ENCODE measurements at places on chromosomes 2 and 18.

GRCh38 chr2:102698369-102699111 is 63.3 kb upstream of the TMEM182 start:
- H3K36me3 ChIP-seq = no peaks in the 10 kb centered on the region
- no peak overlapping the region for H3K27ac ChIP-seq
- ATAC-seq = no peak
- H3K4me1 ChIP-seq = no peaks in the 10 kb centered on the region

- H3K27me3 ChIP-seq = no peaks in the 10 kb centered on the region
- no peaks in the 10 kb centered on the region for H3K36me3 ChIP-seq
- no peak overlapping the region for H3K4me3 ChIP-seq
These were observed 7.3 kb downstream of the CAPN10 start for GRCh38 chr2:240593703-240594451.

DNA sequence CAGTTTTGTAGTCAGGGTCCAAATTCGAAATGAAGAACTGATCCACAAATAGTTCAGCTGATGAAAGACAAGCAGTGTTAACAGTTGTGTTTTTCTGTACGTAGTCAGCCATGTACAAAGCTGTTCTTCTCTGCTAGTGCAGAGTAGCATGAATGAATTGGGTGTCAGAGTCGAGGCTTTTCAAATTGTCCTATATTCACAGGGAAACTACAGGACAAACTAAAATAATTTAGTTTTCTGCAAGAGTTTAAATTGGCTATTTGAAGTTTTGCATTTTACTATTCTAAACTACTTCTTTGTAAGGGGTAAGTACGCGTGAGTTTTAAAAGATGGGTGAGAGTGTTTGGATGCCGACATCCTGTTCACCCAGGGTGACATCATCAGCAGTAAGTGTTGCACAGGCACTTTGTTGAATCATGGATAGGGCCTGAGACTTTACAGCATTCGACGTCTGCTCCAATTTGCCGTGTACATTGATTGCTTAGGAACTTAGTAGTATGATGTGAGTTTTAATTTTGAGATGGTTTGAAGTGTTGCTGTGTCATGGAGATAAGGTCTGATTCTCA is 147.2 kb upstream of the NFATC1 start:
- peaks cover 9% of the 10 kb centered on the region for H3K36me3 ChIP-seq
- no peak overlapping the region for H3K27ac ChIP-seq
- H3K4me3 ChIP-seq = no peak overlapping the region
- no peak for ATAC-seq
- H3K27me3 ChIP-seq = no peaks in the 10 kb centered on the region

DNA sequence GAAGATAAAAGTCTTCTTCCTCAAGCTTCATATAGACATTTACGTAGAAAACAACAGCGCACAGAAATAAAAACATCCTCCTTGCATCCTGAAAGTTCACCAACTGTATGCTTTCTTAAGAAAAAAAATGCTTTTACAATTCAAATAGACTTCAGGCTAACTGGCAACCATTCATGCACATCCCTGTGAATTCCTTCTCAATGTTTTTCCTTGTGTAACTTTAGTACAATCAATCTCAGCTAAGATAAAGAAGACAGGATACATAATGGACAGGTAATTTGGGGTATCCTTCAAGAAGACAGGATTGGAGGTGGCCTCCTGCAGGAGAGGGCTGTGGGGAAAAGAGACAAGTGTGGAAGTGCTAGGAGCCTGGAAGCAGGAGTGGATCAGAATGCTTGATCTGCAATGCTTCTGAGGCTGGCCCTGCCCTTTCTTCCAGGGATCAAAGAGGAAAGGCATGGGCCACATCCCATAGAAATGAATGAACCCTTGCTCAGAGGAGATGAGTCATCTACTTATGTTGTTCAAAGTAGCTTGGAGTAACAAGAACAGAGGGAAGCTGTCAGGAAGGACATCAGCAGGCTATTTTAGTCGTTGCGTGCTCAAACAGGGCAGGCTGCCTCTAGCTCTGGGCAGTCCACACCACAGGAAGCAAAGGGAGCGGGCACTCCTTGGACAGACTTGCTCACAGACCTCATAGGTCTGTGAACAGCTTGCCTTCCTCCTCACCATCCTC is 126.6 kb downstream of the TMEM131 start:
- no peak overlapping the region for H3K4me3 ChIP-seq
- H3K4me1 ChIP-seq = peaks cover 48% of the 10 kb centered on the region
- ATAC-seq = peak; percentile 58
- H3K27me3 ChIP-seq = no peaks in the 10 kb centered on the region
- no peak overlapping the region for H3K27ac ChIP-seq

- H3K4me3 ChIP-seq = no peak overlapping the region
- H3K27ac ChIP-seq = no peak overlapping the region
- H3K4me1 ChIP-seq = no peaks in the 10 kb centered on the region
- H3K27me3 ChIP-seq = no peaks in the 10 kb centered on the region
- H3K36me3 ChIP-seq = no peaks in the 10 kb centered on the region
These were observed 26.8 kb downstream of the MBOAT2 start for GRCh38 chr2:8976442-8977259.

- no peak for ATAC-seq
- no peak overlapping the region for H3K27ac ChIP-seq
- no peaks in the 10 kb centered on the region for H3K36me3 ChIP-seq
- H3K4me3 ChIP-seq = no peak overlapping the region
- no peaks in the 10 kb centered on the region for H3K27me3 ChIP-seq
- no peaks in the 10 kb centered on the region for H3K4me1 ChIP-seq
These were observed 16.0 kb upstream of the CHRNA1 start for GRCh38 chr2:174780191-174780840.

- H3K4me1 ChIP-seq = no peaks in the 10 kb centered on the region
- no peak for ATAC-seq
- H3K36me3 ChIP-seq = no peaks in the 10 kb centered on the region
- H3K4me3 ChIP-seq = no peak overlapping the region
These were observed 6.1 kb upstream of the SALL3 start for GRCh38 chr18:78973357-78974083.

GRCh38 chr2:177161741-177162460 is 50.7 kb upstream of the HNRNPA3 start:
- no peaks in the 10 kb centered on the region for H3K36me3 ChIP-seq
- no peak for ATAC-seq
- H3K27me3 ChIP-seq = no peaks in the 10 kb centered on the region
- H3K4me3 ChIP-seq = no peak overlapping the region
- H3K4me1 ChIP-seq = peaks cover 3% of the 10 kb centered on the region

- no peak for ATAC-seq
- H3K4me1 ChIP-seq = peaks cover 6% of the 10 kb centered on the region
- no peak overlapping the region for H3K27ac ChIP-seq
- H3K4me3 ChIP-seq = no peak overlapping the region
These were observed 229.9 kb downstream of the TTC32 start for GRCh38 chr2:19671916-19672315.

GRCh38 chr2:202335791-202336467 is 40.2 kb upstream of the BMPR2 start:
- H3K27me3 ChIP-seq = no peaks in the 10 kb centered on the region
- no peak overlapping the region for H3K4me3 ChIP-seq
- H3K27ac ChIP-seq = no peak overlapping the region
- no peak for ATAC-seq

DNA sequence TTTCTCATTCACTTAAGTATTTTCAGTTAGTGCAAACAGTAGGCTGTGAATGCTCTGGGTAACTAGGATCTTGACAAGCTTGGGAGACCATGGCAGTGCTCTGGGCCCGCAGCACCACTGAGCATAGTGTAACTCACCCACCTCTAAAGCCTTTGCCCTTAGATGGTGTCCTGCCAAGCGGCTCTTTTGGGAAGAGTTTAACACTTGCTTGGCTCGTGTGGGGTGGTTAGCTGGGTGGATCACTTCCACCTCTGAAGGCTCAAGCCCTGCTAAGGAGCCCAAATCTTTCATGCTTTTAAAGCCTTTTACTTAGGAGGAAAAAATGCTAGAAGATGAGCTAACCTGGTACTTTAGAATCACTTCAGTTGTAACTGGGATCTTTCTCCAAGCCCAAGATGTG is 33.9 kb downstream of the PTPN18 start:
- H3K36me3 ChIP-seq = no peaks in the 10 kb centered on the region
- no peaks in the 10 kb centered on the region for H3K4me1 ChIP-seq
- peak overlapping the region; percentile 92 for H3K27ac ChIP-seq
- no peak overlapping the region for H3K4me3 ChIP-seq
- no peaks in the 10 kb centered on the region for H3K27me3 ChIP-seq
- no peak for ATAC-seq

DNA sequence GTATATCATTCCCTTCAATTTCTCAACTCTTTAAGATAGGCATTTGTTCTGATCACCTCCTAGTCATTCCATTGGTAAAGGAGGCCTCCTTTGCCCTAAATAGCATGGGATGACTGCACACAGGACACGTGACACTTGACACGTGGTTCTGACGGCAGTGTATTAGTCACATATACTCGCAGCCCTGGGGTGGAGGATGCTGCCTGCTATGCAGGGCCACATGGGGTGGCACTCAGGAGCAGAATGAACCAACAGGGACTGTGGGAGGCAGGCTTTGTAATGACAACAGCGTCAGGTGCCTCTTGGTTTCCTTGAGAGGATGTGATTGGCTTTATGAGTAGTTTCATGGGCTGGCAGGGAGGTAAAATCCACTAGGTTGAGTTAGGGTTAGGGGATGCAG is 9.3 kb upstream of the KCNS3 start:
- H3K4me1 ChIP-seq = no peaks in the 10 kb centered on the region
- ATAC-seq = no peak
- no peak overlapping the region for H3K4me3 ChIP-seq
- no peaks in the 10 kb centered on the region for H3K27me3 ChIP-seq
- H3K27ac ChIP-seq = no peak overlapping the region

DNA sequence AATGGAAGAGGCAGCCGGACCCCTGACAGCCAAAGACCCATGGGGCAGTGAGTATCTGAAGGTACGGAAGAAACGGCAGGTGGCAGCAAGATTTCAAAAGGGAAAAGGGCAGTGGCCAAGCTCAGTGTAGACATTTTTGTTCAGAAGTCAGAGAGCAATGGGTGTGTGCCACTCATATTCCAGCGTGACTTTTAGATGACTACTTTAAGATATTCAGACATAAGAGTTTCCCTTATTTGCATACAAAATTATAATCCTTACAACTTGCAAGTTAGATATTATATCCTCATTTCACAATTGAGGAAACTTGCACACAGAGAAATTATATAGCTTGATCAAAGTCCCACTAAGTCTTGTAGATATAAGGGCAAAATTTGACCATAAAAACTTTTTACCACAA is 60.7 kb upstream of the CYTIP start:
- H3K27me3 ChIP-seq = peaks cover 5% of the 10 kb centered on the region
- no peak for ATAC-seq
- no peak overlapping the region for H3K4me3 ChIP-seq
- H3K27ac ChIP-seq = no peak overlapping the region

- H3K27me3 ChIP-seq = no peaks in the 10 kb centered on the region
- peaks cover 35% of the 10 kb centered on the region for H3K4me1 ChIP-seq
- no peaks in the 10 kb centered on the region for H3K36me3 ChIP-seq
- ATAC-seq = no peak
- H3K4me3 ChIP-seq = no peak overlapping the region
- peak overlapping the region; percentile 72 for H3K27ac ChIP-seq
These were observed 25.1 kb upstream of the CREB1 start for GRCh38 chr2:207504513-207505170.

- no peak within 1 kb of the TSS for H3K27ac ChIP-seq
- H3K4me3 ChIP-seq = no peak within 1 kb of the TSS
- ATAC-seq = no peak
These were observed at the start of gene C2orf80 for GRCh38 chr2:208189810-208190503. Gene C2orf80, minus strand, starts transcription at chr2:208190030. Its CDS starts 3,044 bp downstream, at chr2:208186986.
